ENCODE measurements at places on chromosomes 13 and 19.

DNA sequence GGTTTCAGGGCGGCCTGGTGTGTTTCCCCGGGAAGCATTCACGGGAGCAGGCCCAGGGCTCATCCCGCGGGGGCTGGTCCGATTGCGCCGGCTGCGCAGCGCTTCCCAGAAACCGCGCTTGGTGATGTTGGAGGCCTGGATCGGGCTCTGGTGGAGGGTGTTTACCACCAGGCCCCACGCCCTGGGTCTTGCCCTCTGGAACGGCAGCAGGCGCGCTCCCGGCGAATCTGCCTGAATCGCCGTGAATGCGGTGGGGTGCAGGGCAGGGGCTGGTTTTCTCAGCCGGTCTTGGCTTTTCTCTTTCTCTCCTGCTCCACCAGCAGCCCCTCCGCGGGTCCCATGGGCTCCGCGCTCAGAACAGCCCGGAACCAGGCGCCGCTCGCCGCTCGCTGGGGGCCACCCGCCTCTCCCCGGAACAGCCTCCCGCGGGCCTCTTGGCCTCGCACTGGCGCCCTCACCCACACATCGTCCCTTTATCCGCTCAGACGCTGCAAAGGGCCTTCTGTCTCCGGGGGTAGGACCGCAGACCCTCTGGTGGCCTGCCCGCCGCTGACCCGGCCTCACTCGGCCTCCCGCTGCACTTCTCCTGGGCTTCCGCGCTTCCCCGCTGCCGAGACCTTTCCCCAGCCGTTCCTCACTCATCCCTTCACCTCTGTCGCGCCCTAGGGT lies 69.4 kb upstream of the GJB6 start:
- no peak for DNase-seq

DNA sequence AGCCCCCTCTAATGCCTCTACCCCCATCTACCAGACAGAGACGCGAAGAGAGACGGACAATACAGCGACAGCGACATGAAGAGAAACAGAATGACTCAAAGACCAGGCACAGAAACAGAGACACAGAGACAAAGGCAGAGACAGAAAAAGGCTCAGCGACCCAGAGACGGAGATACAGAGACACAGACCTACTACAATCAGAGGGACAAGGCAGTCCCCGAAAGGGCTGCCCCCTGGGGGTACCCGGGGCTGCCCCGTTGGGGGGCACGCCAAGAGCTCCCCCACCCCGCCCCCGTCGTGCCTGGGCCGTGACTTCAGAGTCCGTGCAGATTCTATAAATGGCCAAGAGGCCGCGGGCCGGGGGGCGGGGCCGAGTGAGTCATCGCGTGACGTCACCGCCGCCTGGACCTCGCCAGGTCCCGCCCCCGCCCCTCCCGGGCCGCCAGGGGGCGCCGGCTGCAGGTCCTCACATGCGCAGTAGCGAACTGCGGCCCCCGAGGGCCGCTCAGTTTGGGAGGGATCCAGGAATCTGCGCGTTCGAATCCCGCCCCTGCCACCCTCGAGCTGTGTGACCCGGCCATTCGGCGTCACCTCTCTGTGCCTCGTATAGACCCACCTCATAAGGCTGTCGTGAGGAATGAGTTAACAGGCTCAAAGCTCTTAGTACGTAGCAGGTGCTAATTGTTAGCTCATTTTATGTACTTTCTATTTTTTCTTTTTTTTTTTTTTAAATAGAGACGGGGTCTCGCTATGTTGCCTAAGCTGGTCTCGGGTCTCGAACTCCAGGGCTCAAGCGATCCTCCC lies 2.7 kb upstream of the CNN1 start:
- peak; percentile 78 for DNase-seq

GRCh38 chr19:29384656-29385055 lies 141.1 kb upstream of the VSTM2B start:
- no peak for DNase-seq

DNA sequence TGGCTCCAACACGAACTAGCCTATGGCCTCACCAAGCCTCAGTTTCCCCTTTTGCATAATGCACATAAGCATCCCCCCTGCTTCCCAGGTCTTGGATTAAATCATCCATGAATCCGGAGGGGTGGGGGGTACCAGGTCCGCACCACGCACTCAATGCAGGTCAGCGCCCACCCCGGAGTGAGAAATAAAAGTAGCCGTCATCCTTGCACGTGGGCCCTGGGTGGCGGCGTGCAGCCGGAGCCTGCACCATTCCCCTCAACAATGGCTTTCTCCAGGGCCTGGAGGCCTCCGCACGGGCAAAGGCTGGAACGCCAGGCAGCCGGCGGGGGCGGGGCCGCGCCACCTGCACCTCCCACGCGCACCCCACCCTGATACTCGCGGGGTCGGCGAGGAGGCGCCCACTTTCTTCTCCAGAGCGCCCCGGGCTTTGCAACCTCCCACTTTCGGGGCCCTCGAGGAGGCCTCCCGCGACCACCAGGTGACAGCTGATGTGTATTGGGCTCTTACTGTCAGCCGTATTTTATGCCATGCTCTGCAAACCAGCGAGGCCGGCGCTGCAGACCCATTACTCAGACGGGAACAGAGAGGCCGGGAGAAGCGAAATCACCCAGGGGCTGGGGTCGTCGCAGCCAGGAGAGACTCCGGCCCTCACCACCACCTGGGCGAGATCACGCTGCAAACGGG lies 767 bp upstream of the GADD45B start:
- peak; percentile 41 for DNase-seq

DNA sequence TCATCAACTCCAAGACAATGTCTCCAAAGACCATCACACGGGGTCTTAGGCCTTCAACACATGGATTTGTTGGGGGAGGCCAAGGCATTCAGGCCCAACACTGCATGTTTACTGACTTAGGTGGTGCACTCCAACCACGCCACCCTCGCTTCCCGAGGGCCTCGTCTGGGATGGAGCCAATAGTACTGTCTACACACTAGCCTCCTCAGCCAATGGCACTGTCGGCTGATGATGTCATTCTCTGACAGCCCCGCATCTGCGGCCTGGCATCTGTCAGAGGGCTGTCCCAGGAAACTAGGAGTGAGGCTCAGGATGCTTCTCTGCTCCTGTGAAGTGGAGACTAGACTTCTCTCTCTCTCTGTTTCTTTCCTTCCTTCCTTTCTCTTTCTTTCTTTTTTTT lies 96.6 kb downstream of the TEX26 start:
- no peak for DNase-seq

DNA sequence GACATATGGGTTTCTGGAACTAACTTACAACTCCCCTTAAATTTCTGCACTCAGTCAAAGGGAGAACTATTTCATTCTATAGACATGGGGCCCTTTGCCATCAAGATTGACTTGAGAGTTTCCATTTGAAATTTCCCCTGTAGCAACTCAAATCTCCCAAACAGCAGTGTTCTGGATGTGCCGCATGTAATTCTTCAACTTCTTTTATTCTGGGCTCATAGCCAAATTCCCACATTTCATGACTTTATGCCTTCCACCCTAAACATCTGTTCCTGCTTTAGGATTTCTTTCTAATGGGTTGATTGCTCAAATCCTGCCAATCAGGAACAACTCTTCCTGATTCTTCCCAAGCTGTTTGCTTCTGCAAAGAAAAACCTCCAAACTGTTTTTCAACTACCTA lies 336.0 kb downstream of the TBC1D4 start:
- DNase-seq, result no peak

- no peak for DNase-seq
Observed at GRCh38 chr19:38245826-38246498, 10.2 kb downstream of the PPP1R14A start.

- DNase-seq, result no peak
Observed at GRCh38 chr19:47309608-47310007, at the start of gene C5AR1. C5AR1 (plus strand) TSS chr19:47309861; CDS start chr19:47309896, 35 bp downstream.

- DNase-seq, result no peak
Observed at GRCh38 chr19:5137571-5138124, 168.7 kb downstream of the KDM4B start.

- no peak for DNase-seq
Observed at GRCh38 chr13:35712907-35713761, 236.6 kb upstream of the MAB21L1 start.

DNA sequence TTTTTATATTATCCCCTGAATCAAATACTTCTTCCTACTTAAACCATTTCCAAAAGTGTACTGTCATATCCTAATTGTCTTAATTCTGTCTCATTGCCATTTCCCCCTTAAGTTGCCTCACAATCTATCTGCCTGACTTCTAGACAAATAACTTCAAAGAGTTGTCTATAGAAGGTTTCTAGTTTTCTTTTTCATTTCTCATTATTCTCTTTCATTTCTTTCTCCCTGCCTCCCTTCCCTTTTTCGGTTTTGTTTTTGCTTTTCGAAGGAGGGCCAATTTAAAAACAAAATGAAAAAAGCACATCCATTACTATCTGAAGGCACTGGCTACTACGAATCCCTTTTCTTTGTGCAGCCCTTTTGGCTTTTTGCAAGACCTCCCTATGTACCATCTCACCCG lies 367.2 kb downstream of the DNAJC15 start:
- no peak for DNase-seq

DNA sequence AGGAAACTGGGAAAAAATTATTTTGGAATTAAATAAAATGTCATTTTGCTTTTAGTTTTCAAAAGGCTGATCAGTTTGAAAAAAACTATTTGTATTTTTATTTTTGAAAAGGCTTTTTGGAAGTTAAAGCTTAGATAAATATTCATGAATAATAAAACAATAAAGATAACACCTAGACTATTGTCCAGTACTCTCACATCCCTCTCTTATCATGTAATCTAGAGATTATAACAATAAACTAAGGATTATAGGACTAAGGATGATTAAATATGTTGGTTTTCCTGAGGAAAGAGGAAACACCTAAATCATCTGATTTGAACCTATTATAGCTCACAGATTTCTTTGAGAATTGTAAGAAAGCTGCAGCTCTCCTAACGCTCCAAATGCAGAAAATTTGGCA lies 81.4 kb upstream of the AKAP11 start:
- no peak for DNase-seq

- no peak for DNase-seq
Observed at GRCh38 chr13:47886314-47886713, 114.8 kb downstream of the SUCLA2 start.

GRCh38 chr13:111943229-111943795 lies 123.6 kb upstream of the SOX1 start:
- no peak for DNase-seq

- DNase-seq, result peak; percentile 88
Observed at GRCh38 chr19:43667876-43668405, 2.0 kb downstream of the PLAUR start.

All from activated CD8-positive, alpha-beta memory T cell treated with anti-CD3 and anti-CD28 coated beads for 48 hours (primary cell).